ENCODE measurements at places on chromosomes 11 and 22.

DNA sequence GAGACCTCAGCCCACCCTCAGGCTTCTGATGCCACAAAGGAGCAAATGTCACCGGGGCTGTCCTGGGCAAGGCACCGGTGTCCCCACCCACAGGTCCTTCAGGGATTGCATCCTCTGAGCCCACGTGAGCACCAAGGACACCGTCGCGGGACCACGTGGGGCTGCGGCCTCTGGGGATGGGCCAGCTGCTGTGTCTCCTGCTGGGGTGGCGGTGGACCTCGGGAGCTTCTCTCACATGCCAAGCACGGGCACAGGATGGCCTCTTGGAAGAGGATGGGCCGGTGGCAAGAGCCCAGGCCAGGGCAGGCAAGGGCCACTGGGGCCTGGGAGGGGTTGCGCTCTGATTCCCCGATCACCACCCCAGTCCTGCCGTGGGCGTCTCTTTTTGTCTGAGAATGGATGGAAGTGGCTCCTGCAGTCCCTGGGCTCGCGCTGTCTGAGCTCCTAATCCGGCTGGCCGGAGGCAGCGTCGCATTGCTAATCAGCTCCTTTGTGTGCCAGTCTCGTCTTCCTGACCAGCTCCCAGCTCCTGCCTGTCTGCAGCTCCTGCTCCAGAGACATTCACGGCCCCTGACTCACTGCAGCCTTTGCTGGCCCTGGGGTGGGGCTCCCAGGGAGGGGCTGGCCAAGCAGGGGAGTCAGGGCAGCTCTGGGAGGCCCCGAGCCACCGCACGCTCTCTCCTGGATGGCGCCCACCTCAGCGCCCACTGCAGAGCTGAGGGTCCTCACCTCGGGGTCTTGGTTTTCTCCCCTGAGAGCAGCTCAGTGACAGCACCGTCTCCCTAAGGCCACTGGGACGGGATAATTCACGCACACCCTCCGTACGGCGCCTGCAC lies 146.7 kb downstream of the CTTN start:
- no peak for DNase-seq

DNA sequence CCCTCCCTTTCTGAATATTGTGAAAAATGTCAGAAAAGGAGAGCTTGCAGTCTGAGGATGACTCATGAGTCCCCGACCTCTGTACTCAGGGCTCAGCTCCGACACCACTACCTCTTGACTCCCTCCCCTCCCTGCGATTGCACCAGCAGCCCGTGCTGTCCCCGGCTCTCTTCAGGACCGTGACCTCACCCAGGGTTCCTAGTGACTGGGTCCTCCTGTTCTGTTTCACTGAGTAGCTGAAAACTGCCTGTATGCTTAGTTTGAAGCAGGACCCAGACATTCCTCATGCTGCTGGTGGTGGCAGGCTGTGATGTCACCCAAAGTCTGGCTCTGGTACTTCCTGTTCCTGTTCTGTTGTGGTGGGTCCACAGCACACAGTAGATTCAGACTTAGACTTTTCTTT lies 11.7 kb downstream of the PHRF1 start:
- DNase-seq: no peak

DNA sequence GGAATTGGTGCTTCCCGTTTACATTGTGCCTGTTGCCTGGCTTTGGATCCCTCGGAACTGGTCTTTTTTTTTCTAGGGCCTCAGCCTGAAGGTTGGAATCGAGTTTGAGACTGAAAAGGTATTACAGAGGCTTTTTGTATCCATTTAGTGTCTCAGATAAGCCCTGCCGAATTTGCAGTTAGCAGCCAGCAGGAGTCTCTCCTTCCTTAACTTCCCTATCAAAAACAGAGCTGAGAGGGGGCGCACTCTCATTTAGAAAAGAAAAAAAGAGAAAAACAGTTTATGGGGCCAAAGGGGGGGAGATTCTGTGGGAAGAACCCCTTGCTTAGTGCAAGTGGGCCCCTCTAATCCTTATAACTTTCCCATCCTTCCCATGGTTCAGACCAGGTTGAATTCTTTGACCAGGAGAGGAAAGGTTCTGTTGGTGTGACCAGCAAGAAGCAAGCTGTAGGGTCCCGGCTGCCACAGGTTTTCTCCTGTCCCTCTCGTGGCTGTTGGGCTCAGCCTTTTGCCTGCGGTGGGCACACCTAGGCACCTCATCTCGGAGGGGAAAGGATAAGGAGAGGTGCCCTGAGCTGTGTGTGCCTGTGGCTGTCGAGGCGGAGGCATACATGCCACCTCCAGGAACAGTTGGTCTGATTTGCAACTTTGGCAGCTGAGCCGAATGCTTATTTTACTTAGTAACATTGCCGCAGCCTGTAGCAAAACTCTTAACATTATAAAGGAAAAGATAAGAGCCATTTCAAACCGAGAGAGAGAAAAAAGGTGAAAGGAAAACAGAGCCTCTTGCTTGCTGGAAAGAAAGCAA lies 565.0 kb upstream of the CNTN5 start:
- DNase-seq: no peak

DNA sequence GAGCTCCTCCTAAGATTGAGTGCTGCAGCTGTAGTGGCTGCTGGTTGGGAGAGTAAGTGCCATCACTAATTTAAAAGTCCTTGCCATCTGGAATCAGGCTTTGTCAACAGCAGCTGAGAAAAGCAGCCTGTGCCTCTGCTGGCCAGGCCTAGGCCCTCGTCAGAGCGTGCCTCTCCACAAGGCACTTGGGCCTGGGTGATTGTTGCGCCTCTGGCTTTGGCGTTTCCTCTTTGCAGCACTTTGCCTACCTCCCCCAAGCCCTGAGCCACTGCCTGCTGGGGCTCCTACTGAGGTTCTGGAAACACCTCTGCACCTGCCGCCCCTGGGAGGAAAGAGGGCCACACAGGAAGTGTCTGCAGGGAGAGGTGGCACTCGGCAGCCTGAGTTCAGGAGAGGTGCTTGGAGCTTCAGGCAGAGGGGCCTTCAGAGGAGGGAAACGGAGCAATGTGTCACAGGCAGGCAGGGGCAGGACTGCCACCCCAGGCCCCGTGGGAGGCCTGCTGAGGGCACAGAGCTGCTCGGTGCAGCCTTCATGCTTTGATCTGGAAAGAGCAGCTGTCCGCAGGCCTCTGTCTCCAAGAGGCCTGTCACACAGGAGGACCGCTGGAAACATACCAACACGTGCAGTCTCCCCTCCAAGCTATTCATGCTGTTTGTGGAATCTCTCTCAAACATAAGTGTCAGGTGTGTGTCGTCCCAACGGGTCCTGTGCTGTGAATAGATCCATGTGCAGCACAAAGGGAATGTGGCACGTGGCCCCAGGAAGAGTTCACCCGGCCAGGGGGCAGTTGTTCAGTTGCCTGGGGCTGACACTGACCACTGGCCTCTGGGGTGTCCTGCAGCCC lies 61.5 kb upstream of the EMID1 start:
- no peak for DNase-seq

GRCh38 chr11:29641201-29641600 lies 375.6 kb downstream of the KCNA4 start:
- DNase-seq: peak; percentile 67

DNA sequence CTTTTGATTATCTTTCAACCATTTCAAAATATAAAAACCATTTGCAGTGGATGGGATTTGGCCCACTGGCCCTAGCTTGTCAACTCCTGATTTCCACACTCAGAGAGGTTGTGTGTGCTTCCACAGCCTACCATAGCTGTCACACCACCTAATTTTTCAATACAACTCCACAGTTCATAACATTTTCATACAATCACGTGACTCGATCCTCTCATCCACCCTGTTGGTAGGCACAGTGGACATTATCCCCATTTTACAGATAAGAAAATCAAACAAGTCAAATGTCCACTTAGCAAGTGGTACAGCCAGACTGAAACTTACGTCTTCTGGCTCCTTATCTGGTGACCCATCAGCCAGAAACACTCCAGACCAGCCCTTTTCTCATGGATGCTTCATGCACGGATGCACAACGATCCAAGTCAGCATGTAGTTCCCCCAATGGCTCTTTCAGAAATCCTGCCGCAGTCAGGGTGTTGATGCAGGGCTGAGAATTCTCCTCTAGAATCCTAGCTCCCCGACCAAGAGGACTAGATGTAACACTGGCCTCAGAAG lies 88.0 kb downstream of the ABTB2 start:
- DNase-seq: no peak

- DNase-seq: no peak
Measured at GRCh38 chr22:43849731-43850130, 12.6 kb downstream of the SULT4A1 start.

DNA sequence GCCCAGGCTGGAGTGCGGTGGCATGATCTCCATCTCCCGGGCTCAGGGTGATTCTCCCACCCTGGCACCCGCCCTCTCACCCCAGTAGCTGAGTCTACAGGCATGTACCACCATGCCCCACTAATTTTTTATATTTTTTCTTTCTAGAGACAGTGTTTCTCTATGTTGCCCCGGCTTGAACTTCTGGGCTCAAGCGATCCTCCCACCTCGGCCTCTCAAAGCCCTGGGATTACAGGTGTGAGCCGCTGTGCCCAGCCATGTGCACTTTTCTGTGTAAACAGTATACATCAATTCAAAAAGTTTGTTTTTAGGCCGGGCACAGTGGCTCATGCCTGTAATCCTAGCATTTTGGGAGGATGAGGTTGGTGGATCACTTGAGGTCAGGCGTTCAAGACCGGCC lies 14.7 kb downstream of the GRIK4 start:
- DNase-seq: no peak

- no peak for DNase-seq
Measured at GRCh38 chr22:50586416-50586815, 3.8 kb upstream of the CHKB start.

DNA sequence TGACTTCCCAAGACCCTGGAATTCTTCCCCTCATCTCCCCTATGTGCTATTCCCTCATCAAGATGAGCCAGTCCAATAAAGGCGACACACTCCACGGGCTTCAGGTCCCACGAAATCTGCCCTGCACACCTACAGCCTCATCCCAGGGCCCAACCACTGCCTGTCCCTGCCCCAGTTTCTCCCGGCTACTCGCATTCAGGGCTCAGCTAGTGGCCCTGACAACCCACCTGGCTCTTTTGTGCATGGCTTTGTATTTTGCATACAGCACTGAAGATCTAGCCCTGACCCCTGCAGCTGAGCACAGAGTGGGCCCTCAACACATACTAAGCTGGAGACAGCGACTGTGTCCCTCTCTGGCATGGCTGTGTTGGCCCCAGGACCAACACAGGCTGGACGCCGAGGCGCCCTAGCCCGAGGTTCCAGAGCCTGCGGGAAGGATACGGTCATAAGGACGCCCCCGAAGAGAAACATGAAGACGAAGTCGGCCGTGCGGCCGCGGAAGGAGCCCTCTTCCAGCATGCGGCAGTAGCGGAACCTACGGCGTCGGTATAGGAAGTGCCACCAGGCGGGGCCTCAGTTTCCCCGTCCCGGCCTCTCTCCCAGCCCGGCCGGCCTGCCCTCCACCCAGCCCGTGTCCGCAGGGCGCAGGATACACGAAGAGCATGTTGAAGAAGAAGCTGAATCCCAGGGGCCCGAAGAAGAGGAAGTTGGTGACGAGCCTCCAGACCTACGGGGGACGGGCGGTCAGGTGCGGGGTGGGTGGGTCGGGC lies 710 bp downstream of the DERL3 start:
- DNase-seq: no peak

- no peak for DNase-seq
Measured at GRCh38 chr11:119192111-119192510, 6.8 kb downstream of the NHERF4 start.

GRCh38 chr11:70078095-70078780 lies at the start of gene ANO1:
Gene ANO1, plus strand, starts transcription at chr11:70078317. Its CDS starts 290 bp downstream, at chr11:70078607.
- no peak for DNase-seq

GRCh38 chr11:40867991-40868632 lies 591.3 kb downstream of the LRRC4C start:
- DNase-seq: no peak

- no peak for DNase-seq
Measured at GRCh38 chr11:100748153-100748552, 61.1 kb downstream of the ARHGAP42 start.

- no peak for DNase-seq
Measured at GRCh38 chr11:131658952-131659351, 288.5 kb downstream of the NTM start.

DNA sequence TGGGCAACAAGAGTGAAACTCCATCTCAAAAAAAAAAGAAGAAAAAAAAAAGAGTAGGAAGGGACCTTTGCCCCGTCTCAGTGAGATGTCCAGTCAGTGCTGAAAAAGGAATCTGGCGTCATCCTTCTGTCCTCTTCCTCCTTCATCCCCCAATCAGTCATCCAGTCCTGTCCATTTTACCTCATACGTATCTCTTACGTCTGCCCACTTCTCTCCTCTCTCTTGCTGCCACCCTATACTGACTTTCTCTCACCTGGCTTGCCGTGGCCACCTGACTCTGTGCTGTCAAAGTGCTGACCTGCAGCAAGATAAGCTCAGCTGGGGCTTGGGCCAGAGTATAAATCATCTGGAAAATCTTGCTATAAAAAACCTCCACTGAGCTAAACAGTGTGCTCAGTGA lies 13.6 kb downstream of the SEPTIN3 start:
- no peak for DNase-seq

DNA sequence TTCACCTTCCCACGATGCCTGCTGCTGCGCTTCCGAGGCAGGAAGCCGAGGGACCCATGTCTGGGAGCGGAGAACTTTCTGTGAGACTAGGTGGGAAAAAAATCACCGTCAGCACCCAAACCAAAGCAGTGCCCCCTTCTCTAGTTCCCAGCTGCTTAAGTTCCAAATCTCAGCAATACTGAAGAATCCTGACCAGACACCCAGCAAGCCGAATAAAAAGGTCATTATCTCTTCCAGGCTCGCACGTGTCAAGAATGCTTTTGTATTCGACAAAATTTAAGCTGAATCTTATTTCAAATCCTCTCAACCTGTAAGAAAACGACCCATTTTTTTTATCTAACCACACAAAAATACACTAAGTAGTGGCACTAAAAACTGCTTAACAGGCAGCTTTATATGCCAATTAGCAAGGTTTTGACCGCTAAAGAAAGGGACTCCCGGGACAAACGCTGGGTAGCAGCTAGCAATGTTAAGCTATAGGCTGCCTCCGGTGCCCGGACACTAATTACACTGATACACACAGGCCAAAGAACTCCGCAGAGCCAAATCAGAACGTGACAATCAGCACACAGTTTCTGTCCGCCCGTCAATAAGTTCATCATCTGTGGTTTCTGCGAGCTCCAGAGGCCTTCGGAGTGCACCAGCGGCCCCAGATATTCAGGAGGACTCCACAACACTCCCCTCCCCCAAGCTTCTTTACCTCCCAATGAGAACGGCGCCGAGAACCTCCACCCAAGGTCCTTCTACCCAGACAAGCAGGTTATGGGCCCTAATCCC lies 728 bp downstream of the RPL3 start:
- DNase-seq: peak; percentile 58

DNA sequence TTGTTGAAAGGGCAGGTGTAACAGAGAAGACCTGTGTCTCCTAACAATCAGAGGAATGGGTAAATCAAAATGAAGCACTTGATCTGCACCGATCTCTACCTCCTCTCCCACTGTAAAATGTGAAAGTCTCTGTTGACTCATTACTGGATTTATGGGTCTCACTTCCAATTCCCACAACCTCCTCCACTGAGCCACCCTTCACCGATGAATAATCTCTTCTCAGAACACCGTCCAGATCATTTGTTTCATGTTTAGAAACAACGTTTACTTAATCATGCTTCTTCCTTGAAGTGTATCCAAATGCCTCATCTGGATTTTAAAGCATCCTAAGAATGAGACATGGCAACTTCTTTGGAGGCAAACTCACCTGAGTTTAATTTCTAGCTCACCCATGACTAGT lies 643.6 kb downstream of the ETS1 start:
- DNase-seq: no peak

GRCh38 chr11:67605231-67606011 lies 1.3 kb upstream of the NDUFV1 start:
- no peak for DNase-seq

- no peak for DNase-seq
Measured at GRCh38 chr11:134677891-134678551, 266.0 kb upstream of the B3GAT1 start.

Measured in RKO (cell line).